ENCODE measurements at places on chromosomes 1 and 21.
A peak's percentile ranks its signal among the peaks of the same experiment; 100 is the strongest.

GRCh38 chr1:151047925-151048644 lies 534 bp downstream of the C1orf56 start:
- DNase-seq: peak; percentile 74

DNA sequence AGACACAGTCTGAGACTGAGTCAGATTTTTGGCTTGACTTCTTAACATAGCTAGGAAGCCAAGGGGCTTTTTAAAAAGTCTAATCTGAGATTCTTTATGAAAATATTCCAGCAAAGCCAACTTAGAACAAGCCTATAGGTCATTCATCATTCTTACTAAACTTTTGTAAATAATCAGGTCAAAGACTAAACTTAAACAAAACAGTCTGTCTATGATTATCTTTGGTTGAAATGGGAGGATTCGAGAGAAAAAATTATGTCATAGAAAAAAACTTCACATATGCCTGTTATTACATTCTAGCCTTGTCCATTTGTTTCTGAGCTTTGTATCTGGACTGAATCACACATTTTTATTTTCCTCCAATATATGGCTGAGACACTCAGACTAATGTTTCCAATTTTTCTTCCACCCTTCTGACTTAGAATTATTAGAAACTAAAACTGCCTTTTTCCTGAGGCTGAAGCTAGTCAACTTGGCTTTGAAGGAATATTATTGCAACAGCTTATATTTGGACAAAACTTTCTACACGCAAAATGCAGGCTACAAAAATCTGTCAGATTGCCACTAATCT lies 83.3 kb downstream of the ETS2 start:
- no peak for DNase-seq

- no peak for DNase-seq
Observed at GRCh38 chr1:185054365-185055060, 9.2 kb downstream of the RNF2 start.

DNA sequence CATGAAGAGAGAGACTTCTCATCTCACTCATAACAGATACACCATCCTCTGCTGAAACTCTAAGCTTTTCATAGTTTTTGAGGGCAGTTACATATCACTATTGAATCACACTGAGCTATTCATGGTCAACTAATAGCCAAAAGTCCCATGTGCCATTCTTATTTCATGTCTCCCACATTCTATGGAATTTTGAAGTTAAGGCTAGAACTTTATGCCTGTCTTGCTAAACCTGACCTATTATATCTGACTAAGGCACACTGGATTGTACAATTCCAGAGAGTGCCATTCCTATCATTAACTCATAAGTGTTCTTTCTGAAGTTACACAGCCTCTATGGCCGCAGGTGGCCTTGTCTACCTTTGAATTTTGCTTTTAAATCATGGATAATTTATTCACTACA lies 254.3 kb downstream of the PTPRC start:
- DNase-seq: no peak

- no peak for DNase-seq
Observed at GRCh38 chr1:23111600-23112535, 56.8 kb downstream of the LUZP1 start.

- no peak for DNase-seq
Observed at GRCh38 chr1:196461521-196461920, 146.7 kb downstream of the KCNT2 start.

GRCh38 chr1:22182715-22183114 lies 39.8 kb upstream of the WNT4 start:
- no peak for DNase-seq

DNA sequence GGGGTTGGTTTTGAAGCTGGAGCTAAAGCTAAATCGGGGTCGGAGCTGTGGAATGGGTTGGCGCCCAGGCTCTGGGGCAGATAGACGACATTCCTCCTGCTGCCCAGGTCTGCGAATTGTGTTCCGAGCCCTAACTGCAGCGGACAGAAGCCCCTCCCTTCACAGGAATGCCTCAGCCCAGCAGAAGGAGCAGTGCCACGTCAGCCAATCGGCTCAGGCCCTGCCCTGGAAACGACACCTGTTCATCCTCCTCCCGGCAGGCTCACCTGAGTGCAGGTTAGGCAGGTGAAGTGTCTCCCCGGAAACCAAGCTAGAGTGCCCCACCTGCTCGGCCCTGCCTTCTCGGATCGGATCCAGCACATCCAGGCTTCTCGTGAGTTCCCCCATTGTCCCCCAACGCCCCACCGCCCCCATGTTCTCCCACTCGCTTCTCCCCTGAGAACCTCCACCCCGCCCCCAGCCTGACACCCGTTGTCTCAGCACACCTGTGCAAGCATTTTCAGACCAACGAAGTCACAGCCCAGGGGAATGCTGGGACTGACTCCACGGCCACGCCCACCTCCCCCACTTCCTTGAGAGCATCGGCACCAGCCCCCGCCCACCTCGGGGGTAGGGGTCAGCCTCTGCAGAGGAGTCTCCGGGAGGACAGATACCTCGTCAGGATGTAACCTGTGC lies 775 bp downstream of the TMEM125 start:
- DNase-seq: no peak

- no peak for DNase-seq
Observed at GRCh38 chr21:24955275-24955961, 651.9 kb downstream of the MRPL39 start.

- peak; percentile 72 for DNase-seq
Observed at GRCh38 chr1:214123061-214123784, 135.4 kb downstream of the PROX1 start.

- DNase-seq: no peak
Observed at GRCh38 chr1:206512058-206512850, 4.9 kb downstream of the RASSF5 start.

DNA sequence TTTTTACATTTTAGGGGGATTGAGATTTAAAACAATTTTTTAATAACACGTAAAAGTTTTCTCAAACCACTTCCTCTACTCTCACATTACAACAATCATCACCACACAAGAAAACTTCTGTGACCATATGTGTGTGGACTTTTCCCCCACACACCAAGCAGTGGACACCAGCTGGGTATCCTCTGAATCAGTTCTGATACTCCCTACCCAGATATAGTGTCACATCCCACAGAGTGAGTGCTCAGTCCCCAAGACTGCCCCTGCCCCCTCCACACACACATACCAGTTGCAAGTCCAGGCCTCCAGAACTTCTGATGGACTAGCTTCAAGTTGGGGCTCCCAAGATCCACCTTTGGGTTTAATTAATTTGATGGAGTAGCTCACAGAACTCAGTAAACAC lies 53.3 kb upstream of the QSOX1 start:
- no peak for DNase-seq

DNA sequence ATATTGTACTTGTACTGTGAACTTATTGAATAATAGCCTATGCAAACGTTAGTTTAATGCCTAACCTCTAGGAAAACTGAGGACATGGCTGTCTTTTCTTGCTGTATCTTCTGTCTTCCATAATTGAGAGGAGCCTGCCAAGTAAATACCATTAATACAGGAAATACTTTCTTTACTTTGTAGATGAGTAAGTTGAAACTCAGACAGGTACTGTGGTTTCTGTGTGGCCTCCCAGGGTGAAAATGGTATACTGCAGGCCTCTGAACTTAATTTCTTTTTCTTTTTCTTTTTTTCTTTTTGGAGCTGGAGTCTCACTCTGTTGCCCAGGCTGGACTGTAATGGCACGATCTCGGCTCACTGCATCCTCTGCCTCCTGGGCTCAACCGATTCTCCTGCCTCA lies 208.8 kb upstream of the ADGRL4 start:
- DNase-seq: no peak

DNA sequence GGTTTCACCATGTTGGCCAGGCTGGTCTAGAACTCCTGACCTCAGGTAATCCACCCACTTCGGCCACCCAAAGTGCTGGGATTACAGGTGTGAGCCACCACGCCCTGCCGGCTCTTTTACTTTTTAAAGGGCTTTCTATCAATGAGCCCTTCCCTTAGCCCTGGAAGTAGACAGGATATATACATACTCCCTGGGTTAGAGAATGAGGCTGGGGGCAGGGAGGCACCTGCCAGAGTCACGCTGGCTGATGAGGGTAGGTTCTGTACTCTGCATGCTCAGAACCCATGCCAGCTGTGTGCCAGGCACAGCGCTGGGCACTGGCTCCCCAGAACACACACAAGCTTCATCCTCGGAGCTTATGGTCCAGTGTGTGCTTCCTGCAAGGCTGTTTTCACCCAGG lies 113.6 kb upstream of the IPO9 start:
- no peak for DNase-seq

DNA sequence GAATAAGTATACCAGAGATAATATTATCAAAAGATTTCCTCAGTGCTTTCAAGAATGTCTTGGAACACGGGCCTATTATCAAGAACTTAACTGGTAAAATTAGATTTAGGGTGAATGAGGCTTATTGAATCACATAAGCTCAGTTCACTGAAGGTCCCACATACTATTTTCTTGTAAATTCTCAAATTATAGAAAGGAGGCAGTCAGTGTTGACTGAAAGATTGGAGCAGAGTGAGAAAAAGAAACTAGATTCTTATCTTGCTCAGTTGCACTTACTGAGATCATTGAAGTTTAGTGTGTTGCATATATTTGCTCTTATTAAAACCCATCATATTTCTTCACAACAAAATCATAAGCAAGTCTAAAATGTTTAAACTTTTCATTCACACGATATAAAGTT lies 3.9 kb upstream of the RGS1 start:
- DNase-seq: no peak

GRCh38 chr1:183039985-183040447 lies 16.8 kb downstream of the LAMC1 start:
- DNase-seq: peak; percentile 77

DNA sequence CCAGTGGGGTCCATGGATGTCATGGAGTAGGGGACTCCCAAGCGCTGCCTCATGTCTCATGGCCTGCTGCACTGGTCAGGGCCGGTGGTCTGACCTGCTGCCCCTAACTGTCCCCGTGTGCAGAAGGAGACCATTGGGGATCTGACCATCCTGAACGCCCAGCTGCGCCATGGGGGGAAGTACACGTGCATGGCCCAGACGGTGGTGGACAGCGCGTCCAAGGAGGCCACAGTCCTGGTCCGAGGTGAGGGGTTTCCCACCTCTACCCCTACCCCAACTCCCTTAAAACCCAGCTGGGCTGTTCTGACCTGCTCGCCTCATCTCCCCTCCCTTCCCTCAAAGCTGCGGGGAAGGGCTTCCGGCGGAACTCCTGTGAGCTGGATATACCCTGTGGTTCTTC lies 18.6 kb downstream of the TMEM81 start:
- DNase-seq: no peak

DNA sequence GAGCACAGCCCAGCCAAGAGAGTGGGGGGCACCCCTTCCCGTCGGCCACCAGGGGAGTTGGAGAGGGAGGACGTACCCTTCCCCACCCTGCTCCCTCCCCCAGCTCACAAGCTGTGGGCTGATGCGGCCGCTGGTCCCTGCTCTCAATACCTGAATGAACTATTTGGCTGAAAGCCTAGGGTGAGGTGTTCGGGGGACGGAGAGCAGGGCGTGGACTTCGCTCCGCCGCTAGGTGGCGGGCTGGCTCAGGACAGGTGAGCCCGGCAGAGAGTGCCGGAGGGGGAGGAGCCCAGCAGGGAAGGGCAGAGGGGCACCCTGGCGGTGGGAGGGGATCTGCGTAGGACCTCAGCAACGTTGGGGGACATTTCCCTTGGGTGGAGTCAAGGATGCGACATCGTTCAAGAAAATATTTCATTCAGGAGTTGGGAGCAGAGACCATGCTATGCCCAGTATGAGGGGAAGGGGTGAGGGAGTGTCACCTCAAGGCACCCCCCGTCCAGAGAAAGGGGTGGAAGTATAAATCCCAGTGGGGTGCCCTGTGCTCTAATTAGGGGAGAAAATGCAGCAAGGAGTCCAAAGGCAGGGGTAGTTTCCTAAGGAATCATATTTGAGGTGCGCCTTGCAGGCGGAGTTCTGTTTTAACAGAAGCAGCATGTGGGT lies 12.0 kb upstream of the RHBG start:
- no peak for DNase-seq

DNA sequence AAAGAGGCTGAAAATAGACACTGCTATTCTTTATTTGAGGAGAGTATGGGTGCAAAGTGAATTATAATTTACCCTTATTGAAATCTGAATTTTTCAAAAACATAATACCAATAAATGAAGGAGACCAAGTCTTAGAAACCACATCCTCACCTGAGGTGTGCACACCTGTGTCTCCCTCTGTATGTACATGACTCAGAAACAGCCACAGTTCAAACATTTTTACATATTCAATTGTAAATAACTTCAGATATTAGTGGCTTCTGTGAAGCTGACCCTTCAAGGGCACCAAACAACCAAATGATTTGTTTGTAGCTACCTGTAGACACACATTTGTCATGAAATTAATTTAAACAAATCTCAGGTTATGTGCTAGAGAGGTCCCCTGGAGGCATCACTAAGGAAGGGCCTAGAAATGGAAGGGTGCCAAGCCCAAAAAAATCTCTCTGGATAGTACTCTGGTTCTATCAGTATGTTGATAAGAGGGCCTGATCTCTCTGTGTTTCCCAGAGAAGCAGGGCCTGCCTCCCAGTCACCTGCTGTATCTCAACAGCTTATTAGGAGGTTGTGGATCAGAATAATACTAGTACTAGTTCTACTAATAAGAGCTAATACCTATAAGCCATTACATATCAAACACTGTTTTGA lies 28.1 kb downstream of the ERI3 start:
- DNase-seq: no peak

DNA sequence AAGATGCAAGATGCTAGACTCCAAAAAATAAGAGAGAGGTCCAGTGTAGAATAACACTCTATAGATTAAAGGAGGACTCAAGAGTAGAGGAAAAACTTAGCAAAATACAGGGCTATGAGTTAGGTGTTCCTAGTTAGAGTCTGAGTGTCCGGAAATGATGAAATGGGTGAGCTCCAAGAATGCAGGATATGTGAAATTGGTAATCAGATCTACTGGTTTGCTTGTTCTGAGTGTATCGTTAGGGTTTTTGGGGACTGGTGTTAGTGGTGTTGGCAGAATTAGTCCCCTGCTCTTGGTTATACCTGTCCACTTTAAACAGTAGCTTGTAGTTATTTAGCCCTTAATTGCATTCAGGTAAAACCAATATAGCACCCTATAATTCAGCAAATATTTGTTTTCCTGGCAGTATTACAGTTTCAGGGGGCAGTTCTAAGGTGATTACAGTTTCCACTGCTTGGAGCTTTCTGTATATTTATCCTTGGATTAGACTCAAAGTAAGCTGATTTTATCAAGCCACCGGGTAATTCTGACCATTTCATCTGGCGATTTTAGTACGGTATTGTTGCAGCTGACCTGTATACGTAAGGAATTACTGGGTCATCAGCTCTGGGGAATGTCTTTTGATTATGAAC lies 332.7 kb downstream of the CHRM3 start:
- peak; percentile 35 for DNase-seq

- no peak for DNase-seq
Observed at GRCh38 chr1:207071426-207071825, 17.2 kb upstream of the C4BPB start.

- no peak for DNase-seq
Observed at GRCh38 chr1:160838888-160839287, 23.8 kb downstream of the CD244 start.

GRCh38 chr1:181090641-181091126 lies 2.2 kb downstream of the IER5 start:
- no peak for DNase-seq

- no peak for DNase-seq
Observed at GRCh38 chr1:183987593-183988318, 49.8 kb downstream of the COLGALT2 start.

Data from Kasumi-1 (cell line).